ENCODE measurements at places on chromosomes 3 and 15.

DNA sequence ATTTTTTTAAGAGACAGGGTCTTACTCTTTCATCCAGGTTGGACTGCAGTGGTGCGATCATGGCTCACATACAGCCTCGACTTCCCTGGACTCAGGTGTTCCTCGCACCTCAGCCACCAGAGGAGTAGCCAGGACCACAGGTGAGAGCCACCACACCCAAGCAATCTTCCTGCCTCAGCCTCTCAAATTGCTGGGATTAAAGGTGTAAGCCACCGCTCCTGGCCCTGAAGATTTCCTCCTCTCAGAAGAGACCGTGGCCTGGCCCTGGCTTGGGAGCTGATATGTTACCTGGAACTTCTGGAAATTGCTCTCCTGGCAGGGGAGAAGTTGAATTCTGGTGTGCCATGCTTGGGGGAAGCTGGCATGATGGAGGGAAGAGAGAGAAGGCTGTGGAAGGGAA lies 36.2 kb downstream of the PPCDC start:
- DNase-seq: no peak

- no peak for DNase-seq
Observed at GRCh38 chr15:57172925-57173324, 203.4 kb upstream of the CGNL1 start.

GRCh38 chr3:49519296-49519695 lies 35.0 kb upstream of the BSN start:
- no peak for DNase-seq

GRCh38 chr3:45761831-45762230 lies 34.5 kb downstream of the SLC6A20 start:
- no peak for DNase-seq

DNA sequence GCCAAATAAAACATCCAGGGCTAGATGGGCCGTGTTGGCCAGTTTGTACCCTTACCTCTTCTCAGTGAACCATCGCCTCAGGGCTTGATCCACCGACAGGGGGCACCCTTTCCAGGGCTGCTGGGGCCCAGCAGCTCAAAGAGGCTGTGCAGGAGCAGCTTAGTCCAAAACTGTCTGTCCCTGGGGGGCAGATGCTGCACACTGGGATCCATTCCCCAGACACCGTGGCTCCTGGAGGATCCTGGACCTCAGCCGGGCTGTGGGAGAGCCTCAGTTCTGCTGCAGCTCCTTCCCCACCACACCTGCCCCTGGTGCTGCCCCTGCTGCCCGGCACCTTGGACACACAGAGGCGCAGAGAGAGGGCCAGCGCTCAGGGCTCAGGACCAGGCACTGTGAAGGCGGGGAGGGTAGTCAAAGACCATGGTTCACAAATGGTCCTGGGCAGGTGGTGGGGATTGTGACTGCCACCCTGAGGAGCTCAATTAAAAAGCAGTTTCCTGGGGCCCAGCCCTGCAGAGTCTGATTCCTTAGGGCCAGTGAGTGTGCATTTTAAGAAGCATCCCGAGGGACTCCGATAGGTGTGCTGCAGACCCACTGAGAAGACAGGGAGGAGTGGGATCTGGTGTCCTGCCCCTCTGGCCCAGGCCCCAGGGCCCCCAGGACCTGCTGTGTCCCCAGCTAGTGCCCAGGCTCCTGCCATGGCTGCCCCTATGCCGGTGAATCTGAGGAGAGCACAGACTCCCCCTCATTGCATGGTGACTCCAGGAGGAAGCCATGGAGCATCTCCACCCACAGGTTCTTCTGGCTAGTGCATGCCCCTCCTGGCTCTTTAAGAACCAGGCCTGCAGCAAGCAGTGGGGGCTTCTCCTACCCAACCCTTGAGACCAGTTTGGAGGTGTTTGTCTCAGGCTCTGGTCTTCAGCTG lies 86.5 kb upstream of the PRR20G start:
- no peak for DNase-seq

DNA sequence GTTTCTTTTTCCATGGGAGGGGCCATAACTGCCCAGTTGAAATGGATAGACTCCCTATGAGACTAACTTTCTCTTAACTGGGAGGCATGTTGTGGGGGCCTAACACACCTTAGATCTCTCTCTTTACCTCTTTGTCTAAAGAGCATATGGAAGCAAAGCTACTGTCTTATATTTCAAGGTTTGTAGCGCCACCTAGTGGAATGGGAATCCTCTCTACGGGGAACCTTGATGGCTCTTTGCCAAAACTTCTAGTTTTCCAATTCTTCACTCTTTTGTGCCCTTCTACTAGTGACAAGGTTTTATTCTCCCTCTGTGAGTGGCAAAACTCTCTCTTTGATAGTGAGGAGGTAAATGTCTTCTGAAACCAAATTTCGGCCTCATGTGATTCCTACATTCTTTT lies 1030.4 kb upstream of the CADM2 start:
- DNase-seq: peak; percentile 52

GRCh38 chr3:188742755-188743550 lies 428.8 kb upstream of the TPRG1 start:
- DNase-seq: no peak

GRCh38 chr3:26522919-26523318 lies 99.7 kb upstream of the LRRC3B start:
- DNase-seq: no peak

DNA sequence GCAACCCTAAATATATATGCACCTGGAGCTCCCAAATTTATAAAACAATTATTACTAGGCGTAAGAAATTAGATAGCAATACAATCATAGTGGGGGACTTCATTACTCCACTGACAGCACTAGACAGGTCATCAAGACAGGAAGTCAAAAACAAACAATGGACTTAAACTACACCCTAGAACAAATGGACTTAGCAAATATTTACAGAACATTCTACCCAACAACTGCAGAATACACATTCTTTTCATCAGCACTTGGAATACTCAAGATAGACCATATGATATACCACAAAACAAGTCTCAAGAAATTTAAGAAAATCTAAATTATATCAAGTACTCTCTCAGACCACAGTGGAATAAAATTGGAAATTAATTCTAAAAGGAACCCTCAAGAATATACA lies 201.5 kb downstream of the OSBPL10 start:
- DNase-seq: peak; percentile 30

DNA sequence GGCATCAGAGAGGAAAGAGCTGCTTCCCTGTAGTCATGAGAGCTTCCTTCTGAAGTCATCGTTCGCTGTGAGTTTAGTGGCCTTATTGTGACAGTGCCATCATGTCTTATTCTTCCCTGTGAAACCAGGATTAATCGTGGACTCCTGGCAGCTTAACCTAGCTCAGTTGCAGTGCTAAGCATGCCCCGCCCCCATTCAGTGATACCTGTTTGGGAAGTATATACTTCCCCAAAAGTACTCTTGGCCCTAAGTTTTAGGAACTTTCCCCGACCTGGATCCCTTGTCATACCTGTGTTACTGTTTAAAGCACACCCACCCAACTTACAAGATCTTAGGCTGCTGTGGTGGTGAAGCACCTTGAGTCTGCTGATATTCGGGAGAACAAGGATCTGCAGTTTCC lies 32.1 kb upstream of the TIMP4 start:
- no peak for DNase-seq

DNA sequence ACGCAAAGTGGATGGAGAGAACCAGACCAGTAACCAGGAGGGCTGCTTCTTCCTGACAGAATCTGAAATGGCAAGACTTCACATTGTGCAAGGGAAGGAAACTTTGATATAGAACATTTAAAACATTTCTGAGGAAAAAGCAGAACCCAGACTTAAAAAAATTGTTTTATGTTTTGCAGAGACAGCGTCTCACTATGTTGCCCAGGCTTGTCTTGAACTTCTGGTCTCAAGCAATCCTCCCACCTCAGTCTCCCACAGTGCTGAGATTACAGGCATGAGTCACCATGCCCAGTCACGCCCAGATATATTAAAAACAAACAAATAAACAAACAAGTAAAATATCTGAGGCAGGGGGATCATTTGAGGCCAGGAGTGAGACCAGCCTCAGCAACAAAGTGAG lies 46.2 kb downstream of the CRTAP start:
- DNase-seq: no peak

GRCh38 chr15:65066635-65067316 lies 1.0 kb downstream of the RASL12 start:
- no peak for DNase-seq

- DNase-seq: no peak
Observed at GRCh38 chr3:24905266-24905665, 410.6 kb upstream of the THRB start.

DNA sequence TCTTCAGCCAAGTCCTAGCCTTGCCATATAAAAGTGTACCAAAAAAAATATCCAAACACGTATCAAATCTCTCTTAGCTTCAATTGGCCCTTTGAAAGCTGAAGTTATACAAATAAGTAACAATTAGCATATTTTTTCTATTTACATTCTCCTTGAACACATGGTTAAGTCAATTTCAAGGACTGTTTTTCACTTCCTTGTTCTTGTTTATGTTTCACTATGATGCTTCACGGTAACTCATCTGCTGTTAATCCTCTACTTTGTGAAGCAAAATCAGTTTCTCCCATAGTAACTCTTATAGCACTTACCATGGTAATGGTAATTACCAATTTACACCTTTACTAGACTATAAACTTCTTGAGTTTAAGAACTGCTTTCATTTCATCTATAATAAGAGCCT lies 10.6 kb upstream of the SPRED1 start:
- DNase-seq: no peak

GRCh38 chr15:92155934-92156333 lies 237.7 kb upstream of the ST8SIA2 start:
- no peak for DNase-seq

DNA sequence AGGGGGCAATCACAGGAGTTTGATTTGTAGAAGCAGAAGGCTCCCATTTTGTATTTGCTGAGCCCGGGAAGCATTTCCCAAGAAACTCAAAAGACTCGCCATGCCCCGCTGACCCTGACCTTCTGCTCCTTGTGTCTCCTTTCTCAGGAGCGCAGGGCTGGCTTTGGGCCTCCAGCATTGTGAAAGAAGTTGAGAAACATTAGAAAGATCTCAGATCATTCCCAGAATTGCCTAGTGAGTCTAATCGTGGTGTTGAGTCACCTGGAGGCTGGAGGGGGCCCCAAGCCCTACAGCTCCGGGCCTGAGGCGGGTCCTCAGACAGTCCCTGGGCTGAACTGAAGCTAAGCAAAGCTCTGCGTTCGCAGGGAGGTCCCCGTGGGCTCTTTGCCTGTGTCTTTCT lies 10.9 kb upstream of the PIGZ start:
- DNase-seq: no peak

- DNase-seq: no peak
Observed at GRCh38 chr3:45909542-45909941, 23.2 kb downstream of the CCR9 start.

GRCh38 chr15:60649845-60650548 lies 171.1 kb upstream of the ICE2 start:
- DNase-seq: no peak

DNA sequence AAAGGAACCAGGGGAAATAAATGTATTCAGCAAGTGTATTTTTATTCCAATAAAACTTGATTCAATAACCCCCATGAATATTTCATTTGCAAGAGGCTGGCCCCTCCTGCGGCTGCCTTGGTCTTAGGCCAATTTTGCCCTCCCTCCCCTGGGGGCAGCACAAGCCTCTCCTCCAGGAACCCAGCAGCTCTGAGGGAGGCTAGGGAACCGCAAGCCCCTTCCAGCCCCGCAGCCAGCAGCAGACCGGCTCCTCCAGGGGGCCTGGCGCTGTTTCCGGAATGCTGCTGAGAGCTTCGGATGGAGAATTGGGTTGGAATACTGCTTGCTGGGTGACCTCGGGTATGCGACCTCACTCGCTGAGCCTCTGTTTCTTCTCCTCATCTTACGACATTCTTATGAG lies 150.1 kb downstream of the RAB11A start:
- DNase-seq: no peak

DNA sequence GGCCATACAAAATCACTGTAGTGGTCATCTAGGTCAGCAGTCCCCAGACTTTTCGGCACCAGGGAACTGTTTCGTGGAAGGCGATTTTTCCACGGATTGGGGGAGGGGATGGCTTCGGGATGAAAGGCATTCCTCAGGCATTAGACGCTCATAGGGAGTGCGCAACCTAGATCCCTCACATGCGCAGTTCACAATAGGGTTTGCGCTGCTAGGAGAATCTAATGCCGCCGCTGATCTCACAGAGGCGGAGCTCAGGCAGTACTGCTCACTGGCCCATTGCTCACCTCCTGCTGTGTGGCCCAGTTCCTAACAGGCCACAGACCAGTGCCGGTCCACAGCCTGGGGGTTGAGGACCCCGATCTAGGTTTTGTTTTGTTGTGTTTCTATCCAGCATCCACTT lies 200.1 kb downstream of the SLC9A9 start:
- DNase-seq: no peak

GRCh38 chr3:177039490-177040274 lies 157.6 kb downstream of the TBL1XR1 start:
- DNase-seq: no peak

- no peak for DNase-seq
Observed at GRCh38 chr3:126491221-126492013, 15.7 kb upstream of the ZXDC start.

DNA sequence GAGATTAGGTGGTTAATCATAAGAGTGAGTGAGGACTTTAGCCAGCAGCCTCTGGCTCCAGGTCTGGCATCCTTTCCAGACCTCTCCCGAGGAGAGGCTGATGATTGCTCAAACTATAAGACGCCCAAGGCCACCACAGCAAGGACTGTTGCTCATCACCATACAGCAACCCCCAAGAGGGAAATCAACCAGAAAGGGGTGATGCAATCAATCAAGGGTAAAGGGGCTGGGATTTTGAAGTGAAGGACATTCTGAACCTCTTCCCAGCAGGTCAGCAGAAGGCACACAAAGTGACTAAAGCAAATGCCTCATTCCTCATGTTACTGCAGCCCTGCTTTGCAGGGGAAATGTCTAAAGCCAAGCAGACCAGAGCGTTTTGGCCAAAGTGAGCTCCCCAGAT lies 247.3 kb upstream of the IGF1R start:
- no peak for DNase-seq

GRCh38 chr15:74956648-74957475 lies at the start of gene RPP25:
TSS of gene RPP25 (minus strand) at chr15:74956772. CDS start at chr15:74956583, 189 bp downstream.
- no peak for DNase-seq

DNA sequence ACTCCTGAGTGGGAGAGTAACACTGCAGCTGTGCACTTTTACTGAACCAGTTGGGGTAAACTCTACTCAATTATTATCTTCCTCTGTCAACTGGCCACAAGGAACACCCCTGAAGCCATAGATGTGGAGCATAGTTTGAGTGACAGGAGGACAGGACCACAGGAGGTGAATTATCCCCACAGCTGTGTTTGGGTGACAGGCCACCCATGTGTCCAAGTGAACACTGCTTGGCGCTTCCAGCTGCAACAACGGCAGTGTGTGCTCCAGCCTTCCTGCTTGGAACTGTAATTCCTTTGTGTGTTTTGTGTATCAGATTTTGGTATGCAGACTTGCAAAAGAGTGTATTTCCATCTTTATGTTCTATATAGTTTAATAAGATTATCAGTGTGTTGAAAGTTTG lies 20.2 kb upstream of the TSPAN3 start:
- DNase-seq: no peak

DNA sequence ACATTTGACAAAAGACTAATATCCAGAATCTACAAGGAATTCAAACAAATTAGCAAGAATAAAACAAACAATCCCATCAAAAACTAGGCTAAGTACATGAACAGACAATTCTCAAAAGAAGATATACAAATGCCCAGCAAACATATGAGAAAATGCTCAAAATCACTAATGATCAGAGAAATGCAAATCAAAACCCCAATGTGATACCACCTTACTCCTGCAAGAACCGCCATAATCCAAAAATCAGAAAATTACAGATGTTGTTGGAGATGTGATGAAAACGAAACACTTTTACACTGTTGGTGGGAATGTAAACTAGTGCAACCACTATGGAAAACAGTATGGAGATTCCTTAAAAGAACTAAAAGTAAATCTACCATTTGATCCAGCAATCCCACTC lies 79.4 kb downstream of the SNTN start:
- no peak for DNase-seq
